IPS DF 19.7 (cell line): ENCODE measurements at places on chromosomes 16 and 17.
A peak's percentile ranks its signal among the peaks of the same experiment; 100 is the strongest.

DNA sequence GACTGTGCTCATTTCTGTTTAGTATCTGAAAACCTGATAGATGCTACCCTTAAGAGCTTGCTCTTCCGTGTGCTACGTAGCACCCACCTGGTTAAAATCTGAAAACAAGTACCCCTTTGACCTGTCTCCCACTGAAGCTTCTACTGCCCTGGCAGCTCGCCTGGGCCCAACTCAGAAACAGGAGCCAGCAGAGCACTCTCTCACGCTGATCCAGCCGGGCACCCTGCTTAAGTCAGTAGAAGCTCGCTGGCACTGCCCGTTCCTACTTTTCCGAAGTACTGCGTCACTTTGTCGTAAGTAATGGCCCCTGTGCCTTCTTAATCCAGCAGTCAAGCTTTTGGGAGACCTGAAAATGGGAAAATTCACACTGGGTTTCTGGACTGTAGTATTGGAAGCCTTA lies 18.9 kb downstream of the NTAN1 start:
- no peak for DNase-seq

GRCh38 chr16:67444259-67445125 lies 13.6 kb downstream of the HSD11B2 start:
- DNase-seq: no peak

- no peak for DNase-seq
Observed at GRCh38 chr17:54307351-54307750, 484.6 kb downstream of the KIF2B start.

DNA sequence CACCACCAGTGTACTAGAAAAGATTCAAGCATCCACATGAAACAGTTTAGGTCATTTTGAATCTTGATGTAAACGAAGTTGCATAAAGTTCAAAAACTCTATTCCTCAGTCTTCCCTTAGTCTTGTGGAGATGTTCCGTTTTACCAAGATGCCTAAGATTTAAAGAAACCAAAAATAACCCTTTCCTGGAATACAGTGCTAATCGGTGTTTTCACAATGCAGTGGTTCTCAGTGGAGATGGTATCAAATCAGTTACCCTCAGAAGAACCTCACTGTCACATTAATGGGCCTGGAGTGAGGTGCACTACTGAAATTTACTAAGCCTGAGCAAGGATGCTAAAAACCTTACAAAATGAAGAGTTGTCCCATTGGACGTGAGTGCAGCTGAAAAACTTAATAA lies 9.1 kb downstream of the PTRH2 start:
- DNase-seq: no peak

- DNase-seq: no peak
Observed at GRCh38 chr17:82767041-82767754, 15.3 kb downstream of the TBCD start.

GRCh38 chr16:24010440-24011089 lies 174.8 kb downstream of the PRKCB start:
- peak; percentile 33 for DNase-seq

- DNase-seq: no peak
Observed at GRCh38 chr17:80920441-80920840, 71.2 kb upstream of the CHMP6 start.

DNA sequence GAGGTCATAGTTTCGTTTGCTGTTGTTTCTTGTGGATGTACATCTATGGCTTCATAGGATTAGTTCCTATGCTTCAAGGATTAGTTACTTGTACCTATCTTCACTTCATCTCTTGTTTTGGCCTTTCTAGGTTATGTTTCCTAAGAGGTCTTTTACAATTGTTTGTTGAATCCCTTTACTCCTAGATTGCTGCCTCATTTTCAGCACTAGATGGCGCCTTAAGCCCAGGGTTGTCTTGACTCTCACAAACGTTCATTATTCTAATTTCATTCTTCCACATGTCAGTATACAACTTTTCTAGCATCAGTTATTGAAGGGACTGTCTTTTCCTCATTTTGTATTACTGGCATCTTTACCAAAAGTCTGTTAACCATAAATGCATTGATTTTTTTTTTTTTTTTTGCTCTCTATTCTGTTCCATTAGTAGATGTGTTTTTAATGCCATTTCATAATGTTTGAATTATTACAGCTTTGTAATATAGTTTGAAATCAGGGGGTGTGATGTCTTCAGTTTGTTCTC lies 45.0 kb upstream of the NACA2 start:
- DNase-seq: no peak

DNA sequence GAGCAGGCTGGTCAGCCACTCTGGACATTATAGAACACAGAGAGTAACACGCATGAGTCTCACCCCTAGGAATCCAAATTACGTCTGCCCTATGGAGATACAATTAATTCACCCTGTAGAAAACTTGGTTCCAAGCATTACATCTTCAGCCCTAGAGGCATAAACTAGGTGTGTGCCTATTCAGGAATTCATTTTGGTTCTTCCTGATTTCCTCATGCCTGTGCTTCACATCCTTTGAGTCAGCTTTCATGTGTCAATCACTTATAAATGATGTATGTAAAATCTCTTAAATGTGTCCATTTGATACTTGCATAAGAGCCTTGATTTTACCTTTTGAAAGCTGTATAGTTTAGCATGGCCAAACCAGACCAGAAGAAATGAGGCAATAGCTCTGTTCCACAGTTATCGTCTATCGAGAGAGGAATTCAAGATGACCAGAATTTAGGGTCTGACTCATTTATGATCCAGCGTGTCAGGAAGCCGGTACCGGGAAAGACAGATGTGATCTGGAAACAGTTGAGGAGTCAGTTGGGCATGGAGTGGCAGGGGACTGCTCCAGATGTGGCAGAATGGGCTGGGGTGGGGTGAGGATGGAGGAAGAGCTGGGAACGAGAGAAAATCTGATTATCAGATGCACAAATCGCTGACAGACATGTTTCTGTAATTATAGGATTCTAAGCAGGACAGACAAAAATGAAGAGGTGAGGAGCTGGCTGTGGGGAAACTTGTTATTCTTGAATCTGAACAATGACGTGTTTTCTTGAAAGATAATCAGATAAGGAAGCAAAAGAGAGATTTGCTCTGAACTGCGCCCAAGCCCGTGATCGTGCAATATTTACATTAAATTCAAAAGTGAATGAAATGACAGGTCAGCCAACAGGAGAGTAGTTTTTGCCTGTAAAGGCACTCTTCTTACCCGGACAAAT lies 76.7 kb downstream of the C16orf95 start:
- DNase-seq: no peak

GRCh38 chr17:40491486-40491885 lies 9.9 kb downstream of the TNS4 start:
- no peak for DNase-seq

DNA sequence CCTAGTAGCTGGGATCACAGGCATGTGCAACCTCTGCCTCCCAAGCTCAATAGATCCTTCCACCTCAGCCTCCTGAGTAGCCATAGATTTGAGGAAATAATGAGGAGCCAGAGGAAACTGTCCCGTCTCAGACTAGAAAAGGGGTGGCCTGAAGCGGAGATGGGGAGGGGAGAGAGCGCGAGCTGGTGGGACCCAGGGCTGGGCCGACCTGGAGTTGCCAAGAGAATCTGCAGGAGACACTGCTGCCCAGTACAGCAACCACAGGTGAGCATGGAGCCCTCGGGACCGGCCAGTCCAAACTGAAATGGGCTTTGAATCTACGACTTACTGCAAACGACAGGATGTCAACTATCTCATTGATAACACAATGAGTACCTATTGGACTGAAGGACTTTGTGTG lies 24.3 kb downstream of the CD300A start:
- DNase-seq: no peak

DNA sequence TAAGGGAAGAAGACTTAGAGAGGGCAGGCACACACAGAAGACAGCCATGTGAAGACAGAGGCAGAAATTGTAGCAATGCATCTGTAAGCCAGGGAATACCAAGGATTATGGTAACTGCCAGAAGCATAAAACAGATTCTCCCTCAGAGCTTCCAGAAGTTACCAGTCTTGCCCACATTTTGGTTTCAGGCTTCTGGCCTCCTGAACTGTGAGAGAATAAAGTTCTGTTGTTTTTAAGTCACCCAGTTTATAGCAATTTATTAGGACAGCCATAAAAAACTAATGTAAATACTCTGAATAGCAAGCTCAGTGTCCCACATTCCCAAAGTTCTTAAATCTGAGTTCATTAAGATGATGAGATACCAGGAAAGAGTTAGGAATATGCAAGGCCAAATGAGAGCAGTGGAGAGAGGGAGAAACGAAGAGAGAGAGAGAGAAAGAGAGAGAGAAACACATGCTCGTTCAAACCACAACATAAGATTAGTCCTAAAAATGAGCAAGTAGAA lies 123.4 kb downstream of the HS3ST3A1 start:
- DNase-seq: no peak

GRCh38 chr17:7347630-7348477 lies 4.1 kb upstream of the KCTD11 start:
- DNase-seq: no peak

- no peak for DNase-seq
Observed at GRCh38 chr16:79638386-79638785, 37.8 kb upstream of the MAF start.

- DNase-seq: no peak
Observed at GRCh38 chr17:76840443-76840767, 27.8 kb upstream of the MGAT5B start.

DNA sequence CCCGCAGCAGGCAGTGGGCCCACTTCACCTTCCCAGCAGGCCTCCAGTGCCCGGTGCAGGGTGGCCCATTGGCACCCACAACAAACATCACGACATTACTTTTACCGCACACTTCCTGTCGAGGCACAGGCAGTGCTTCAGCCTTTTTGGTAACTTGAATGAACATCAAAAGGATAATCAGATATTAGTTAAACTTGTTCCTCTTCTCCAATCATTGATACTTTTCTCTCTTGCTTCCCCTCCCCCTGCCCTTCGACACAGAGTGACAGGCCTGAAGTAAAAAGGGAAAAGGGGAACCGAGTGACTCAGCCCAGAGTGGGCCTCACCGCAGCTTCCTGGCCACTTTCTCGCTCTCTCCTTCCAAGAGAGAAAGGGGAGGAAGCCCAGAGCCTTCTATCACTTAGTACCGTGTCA lies 507.0 kb downstream of the MAF start:
- no peak for DNase-seq

- DNase-seq: no peak
Observed at GRCh38 chr16:85650844-85651628, 37.7 kb downstream of the GINS2 start.

DNA sequence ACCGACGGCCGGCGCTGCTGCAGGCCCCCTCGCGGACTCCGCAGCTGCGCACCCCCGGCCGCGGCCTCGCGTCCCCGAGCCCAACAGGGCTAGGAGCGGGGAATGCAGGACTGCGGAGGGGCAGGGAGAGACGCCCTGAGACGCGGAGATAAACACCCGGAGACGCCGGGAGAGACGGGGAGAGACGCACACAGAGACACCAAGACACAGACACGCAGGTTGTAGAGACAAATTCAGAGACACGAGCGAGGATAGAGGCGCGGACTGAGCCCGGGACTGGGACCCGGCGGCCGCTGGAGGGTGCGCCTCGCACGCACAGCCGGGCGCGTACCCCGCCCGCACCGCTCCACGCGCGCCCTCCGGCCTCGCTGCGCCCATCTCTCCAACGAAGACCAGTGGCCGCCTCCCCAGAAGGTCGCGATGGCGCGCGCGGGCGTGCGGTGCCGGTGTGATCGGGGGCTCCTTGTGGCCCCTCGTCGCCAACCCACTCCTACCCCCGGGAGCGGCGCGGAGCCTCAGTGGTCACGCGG lies 902 bp downstream of the STAC2 start:
- DNase-seq: no peak

GRCh38 chr16:26567356-26567755 lies 499.4 kb upstream of the C16orf82 start:
- DNase-seq: no peak

- DNase-seq: no peak
Observed at GRCh38 chr17:71023249-71024030, 854.1 kb downstream of the KCNJ2 start.
